Fibroblast of skin of scalp (primary cell): ENCODE measurements at places on chromosomes 4 and X.

GRCh38 chr4:166252487-166253402 lies 379.7 kb downstream of the TLL1 start:
- no peak for DNase-seq

DNA sequence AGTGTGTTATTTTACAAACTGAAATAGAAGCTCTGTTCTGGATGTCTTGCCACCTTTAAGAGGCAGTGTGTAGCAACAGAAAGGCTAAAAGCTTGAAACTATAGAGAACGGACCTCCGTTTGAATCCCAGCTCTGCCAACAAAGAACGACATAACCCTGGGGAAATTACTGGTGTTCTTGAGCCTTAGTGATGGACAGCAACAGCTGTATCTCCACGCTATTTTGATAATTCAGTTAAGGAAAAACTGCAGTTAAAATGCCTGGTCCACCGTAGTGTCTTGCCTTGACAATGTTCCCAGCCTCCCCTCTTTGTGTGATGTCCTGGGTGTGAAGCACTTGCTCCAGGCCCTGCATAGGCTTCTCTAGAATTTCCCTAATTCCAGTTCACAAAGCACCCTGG lies 256.8 kb upstream of the HS3ST1 start:
- no peak for DNase-seq

GRCh38 chr4:182213004-182213403 lies 30.2 kb upstream of the TENM3 start:
- DNase-seq = peak; percentile 42

DNA sequence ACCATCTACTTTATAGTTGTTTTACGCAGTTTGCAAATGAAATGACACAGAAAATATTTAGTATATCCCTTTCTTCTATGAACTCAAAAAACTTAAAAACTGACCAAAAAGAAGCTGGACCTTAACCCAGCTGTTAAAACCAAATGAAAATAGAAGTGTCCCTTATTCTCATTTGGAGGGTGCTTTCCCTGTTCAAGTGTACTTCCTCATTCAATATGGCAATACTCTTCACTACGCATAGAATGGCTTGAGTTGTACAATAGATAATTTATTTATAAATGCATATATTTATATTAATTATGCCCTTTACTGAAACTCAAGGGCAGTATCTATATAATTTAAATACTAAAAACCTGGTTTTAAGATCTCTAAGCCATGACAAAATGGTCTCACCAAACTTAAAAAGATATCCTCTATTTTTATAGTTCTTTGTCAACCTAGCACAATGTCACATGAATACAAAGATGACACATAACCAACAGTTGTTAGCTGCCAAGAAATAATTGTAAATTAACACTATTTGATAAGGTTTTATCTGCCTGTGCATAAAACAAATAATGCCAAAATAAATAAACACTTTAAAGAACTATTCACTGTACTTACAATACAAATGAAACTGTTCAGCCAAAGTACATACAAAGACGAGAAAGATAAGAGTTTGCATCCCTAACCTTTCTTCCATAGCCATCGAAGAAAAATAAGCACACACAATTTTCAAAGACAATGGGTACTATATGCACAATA lies 25.2 kb downstream of the YTHDC1 start:
- no peak for DNase-seq

DNA sequence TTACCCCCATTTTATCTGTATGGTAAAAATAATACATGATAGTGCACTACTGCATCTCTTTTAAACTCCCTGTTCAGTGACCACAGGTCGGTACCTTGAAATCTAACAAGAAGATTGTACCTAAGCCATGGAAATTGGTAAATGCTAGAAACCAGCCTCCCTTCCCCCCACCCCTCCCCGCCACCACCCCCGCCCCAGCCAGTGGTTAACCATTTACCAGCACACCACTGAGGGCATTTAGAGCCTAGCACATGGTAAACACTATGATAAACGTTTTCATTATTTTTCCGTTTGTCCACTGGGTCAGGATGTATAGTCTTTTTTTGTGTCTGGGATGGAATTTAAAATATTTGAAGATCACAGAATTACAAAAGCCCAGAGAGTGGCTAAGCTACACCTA lies 703 bp upstream of the FTSJ1 start:
- DNase-seq = no peak
